Activated CD4-positive, alpha-beta memory T cell treated with anti-CD3 and anti-CD28 coated beads for 36 hours (primary cell): ENCODE measurements at places on chromosomes 7 and 10. TPM values are rescaled to one million over a fixed set of nuclear protein-coding genes. Genes with fewer than 3 reads are reported as not detected.

DNA sequence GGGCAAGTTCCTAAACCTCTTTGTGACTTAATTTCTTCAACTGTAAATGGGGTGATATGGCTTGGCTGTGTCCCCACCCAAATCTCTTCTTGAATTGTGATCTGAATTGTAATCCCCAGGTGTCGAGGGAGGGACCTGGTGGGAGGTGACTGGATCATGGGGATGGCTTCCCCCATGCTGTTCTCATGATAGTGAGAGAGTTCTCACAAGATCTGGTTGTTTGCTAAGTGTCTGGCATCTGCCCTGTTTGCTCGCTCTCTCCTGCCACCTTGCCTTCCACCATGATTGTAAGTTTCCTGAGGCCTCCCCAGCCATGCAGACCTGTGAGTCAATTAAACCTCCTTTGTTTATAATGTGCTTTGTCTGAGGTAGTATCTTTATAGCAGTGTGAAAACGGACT, 177.0 kb downstream of the MYOF start:
- DNase-seq = no peak
- H3K4me1 ChIP-seq = no peaks in the 10 kb centered on the region
- H3K27ac ChIP-seq = no peak overlapping the region
- H3K36me3 ChIP-seq = peaks cover 13% of the 10 kb centered on the region
- no peaks in the 10 kb centered on the region for H3K27me3 ChIP-seq
- no peak overlapping the region for H3K4me3 ChIP-seq

DNA sequence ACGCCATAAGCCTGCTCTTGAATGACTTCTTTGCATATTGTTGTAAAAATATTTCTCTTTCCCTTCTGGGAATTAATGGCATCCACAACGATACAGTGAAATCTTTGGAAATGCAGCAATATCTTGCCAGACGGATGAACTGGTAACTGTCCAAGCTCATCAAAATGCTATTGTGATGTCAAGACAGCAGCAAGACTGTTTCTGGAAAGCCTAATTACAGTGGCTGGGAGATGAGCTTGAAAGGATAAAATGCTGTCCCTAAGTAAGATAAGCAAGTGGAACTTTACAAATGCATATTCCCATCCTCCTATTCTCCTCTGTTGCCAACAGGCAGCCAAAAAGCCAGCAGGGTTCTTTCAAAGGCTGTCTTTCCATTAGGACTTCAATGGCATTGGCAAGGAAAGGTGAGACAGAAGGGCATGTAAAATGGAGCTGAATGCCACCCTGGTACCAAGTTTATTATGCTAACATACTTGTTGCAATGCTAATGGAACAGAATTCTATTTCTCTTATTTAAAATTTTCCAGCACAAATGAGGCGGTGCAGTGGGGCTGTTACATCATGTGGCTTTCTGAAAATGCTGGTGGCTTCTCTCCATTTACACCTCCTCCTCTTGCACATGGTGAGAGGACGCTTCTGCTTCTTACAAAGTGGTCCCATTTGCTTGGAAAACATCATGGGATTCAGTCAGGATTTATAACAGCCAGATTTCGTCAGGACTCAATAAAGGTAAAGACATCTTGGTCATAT, 178.3 kb upstream of the PTER start:
- H3K4me3 ChIP-seq = no peak overlapping the region
- H3K4me1 ChIP-seq = no peaks in the 10 kb centered on the region
- no peaks in the 10 kb centered on the region for H3K36me3 ChIP-seq
- no peaks in the 10 kb centered on the region for H3K27me3 ChIP-seq

AGBL3 gene
- 3.4 TPM for total RNA-seq

DNA sequence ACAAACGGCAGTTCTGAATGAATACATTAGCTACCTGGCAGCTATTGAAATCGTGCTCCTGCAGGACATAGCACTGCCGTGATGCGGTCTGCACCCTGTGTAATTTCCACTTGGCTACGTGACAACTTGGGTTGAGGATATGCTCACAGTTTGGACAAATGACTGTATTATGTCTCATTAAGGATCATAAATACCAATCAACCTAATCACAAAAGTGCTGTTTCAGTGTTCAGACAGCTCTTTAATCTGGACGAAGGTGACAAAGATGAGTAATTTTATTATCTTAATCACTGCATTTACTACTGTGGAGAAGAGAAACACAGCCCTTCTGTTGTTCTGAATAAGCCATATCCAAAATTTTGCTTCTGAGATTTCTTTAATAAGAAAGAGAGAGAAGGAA, 210.8 kb upstream of the PFKP start:
- H3K4me1 ChIP-seq = no peaks in the 10 kb centered on the region
- no peaks in the 10 kb centered on the region for H3K36me3 ChIP-seq
- no peak for DNase-seq
- no peak overlapping the region for H3K4me3 ChIP-seq
- peaks cover 14% of the 10 kb centered on the region for H3K27me3 ChIP-seq

DNA sequence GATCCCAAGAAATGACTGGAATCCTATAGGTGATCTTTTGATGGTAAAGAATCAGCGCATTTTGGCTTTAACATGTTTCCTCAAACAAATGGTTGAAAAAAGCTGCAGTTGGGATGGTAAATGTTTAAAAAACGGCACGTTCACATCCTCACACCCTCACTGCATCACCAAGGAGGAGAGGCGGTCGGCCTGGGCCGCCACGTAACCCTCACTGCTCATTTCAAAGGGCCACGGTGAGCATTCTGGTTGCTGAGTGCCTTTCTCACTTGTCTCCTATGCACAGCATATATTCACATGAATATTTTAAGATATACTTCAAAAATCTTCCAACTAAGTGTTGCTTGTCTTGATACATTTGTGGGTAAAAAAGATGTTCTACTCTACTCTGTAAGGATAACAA, 233.2 kb downstream of the DNAJB6 start:
- peak overlapping the region; percentile 8 for H3K27ac ChIP-seq
- H3K27me3 ChIP-seq = no peaks in the 10 kb centered on the region
- H3K4me1 ChIP-seq = peaks cover 42% of the 10 kb centered on the region

GRCh38 chr7:141648276-141649114, 53.5 kb downstream of the DENND11 start:
- H3K4me3 ChIP-seq = no peak overlapping the region
- no peaks in the 10 kb centered on the region for H3K4me1 ChIP-seq
- H3K36me3 ChIP-seq = no peaks in the 10 kb centered on the region

DNA sequence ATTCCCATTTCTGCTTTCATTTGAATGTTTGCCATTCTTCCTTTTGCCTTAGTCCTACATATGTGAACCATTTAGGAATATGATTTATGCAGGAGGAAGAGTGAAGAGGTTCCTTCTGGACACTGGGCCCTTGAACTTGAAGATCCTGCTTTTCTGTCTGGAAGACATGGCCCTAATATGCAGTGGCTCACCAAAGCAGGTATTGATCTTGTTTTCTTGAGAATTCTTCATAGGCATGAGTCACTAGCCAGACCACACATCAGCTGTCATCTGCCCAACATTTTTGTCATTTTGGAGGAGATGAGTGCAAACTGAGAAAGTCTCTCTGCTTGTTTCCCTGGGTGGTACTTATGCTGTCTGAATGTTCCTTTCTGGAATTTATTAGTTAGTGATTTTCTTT, 382.6 kb downstream of the LRMDA start:
- H3K36me3 ChIP-seq = no peaks in the 10 kb centered on the region
- no peak for DNase-seq
- H3K27me3 ChIP-seq = peaks cover 7% of the 10 kb centered on the region
- no peak overlapping the region for H3K27ac ChIP-seq

GRCh38 chr10:84542522-84543490, 214.4 kb downstream of the CCSER2 start:
- H3K27ac ChIP-seq = no peak overlapping the region
- DNase-seq = no peak
- H3K27me3 ChIP-seq = peaks cover 16% of the 10 kb centered on the region

- no peak overlapping the region for H3K27ac ChIP-seq
- DNase-seq = no peak
- no peak overlapping the region for H3K4me3 ChIP-seq
- no peaks in the 10 kb centered on the region for H3K36me3 ChIP-seq
- no peaks in the 10 kb centered on the region for H3K4me1 ChIP-seq
- H3K27me3 ChIP-seq = no peaks in the 10 kb centered on the region
Observed at GRCh38 chr7:79610313-79610712, 156.8 kb upstream of the MAGI2 start.

DNA sequence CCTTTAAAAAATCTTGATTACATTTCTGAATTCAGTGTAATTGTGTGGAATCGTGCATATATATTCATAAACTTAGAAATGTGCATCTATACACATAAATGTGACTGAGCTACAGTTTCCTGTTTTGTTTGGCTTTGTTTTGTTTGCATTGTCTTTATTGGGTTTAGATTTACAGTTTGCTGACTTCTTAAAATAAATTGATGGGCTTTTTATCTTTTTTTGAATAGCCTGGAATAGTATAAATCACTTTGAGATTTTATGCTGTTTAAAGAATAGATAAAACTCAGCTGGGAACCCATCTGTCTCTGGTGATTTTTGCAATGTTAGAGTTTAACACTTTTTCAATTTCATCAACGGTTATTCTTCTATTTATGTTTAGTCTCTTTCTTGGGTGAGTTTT, 21.2 kb upstream of the BRAF start:
- H3K27ac ChIP-seq = no peak overlapping the region
- DNase-seq = no peak
- no peaks in the 10 kb centered on the region for H3K36me3 ChIP-seq
- H3K4me1 ChIP-seq = no peaks in the 10 kb centered on the region

FAM171A1 gene
- total RNA-seq = 4.0 TPM

GRCh38 chr7:75054744-75055143, 18.9 kb downstream of the RCC1L start:
- no peak overlapping the region for H3K27ac ChIP-seq
- no peaks in the 10 kb centered on the region for H3K4me1 ChIP-seq
- H3K36me3 ChIP-seq = peaks cover 42% of the 10 kb centered on the region
- no peaks in the 10 kb centered on the region for H3K27me3 ChIP-seq
- H3K4me3 ChIP-seq = no peak overlapping the region

- H3K27me3 ChIP-seq = peaks cover 14% of the 10 kb centered on the region
- H3K4me1 ChIP-seq = no peaks in the 10 kb centered on the region
- no peak for DNase-seq
- H3K36me3 ChIP-seq = no peaks in the 10 kb centered on the region
Observed at GRCh38 chr7:128890306-128891109, 20.0 kb downstream of the KCP start.

DNA sequence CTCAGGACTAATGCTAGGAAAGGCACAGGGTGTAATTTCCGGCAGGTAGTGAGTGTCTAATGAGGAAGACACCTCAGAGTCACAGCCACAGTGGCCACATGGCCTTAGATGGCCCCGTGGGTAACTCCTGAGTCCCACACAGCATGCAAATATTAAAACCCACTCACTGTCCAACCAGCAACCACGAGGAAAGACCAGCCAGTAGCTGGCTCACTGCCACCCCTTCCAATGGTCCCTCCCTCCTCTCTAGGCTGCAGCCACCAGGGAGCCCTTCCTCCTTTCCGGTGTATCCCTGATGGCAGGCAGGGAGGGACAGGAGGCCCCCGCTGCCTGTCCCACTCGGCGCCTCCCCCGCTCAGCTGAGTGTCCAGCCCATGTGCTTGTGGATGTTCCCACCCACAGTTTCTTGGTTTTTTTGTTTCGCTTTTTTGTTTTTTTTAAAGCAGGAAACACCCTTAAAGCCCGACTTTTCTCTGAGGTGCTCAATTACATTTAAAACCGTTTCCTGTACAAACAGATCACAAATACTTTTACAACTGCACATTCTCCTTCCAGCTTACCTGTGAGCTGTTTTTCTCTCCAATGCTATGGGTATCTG, 9.2 kb downstream of the BNIP3 start:
- DNase-seq = peak; percentile 58
- peaks cover 34% of the 10 kb centered on the region for H3K36me3 ChIP-seq
- H3K4me3 ChIP-seq = peak overlapping the region; percentile 66
- no peaks in the 10 kb centered on the region for H3K27me3 ChIP-seq
- peaks cover 60% of the 10 kb centered on the region for H3K4me1 ChIP-seq

DNA sequence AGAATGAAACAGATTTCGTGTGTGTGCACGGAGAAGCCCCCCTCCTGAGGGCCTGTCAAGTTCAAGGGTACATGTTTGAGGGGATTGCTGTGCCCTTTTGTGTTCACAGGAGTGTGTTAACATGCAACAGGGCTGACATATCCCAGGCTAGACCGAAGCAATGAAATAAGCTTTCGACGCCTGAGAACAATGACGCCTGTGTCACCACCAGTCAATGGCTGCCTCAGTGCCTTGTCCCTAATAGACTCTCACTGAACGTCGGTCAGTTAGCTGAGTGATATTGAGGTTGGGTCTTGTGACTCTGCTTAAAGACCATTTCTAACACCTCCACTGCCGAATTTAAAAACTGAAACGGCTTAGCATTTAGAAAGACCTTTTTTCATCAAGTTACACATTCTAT, 175.2 kb upstream of the TCF7L2 start:
- no peaks in the 10 kb centered on the region for H3K4me1 ChIP-seq
- no peak for DNase-seq
- no peak overlapping the region for H3K4me3 ChIP-seq
- H3K27me3 ChIP-seq = no peaks in the 10 kb centered on the region
- H3K27ac ChIP-seq = no peak overlapping the region
- H3K36me3 ChIP-seq = no peaks in the 10 kb centered on the region

DNA sequence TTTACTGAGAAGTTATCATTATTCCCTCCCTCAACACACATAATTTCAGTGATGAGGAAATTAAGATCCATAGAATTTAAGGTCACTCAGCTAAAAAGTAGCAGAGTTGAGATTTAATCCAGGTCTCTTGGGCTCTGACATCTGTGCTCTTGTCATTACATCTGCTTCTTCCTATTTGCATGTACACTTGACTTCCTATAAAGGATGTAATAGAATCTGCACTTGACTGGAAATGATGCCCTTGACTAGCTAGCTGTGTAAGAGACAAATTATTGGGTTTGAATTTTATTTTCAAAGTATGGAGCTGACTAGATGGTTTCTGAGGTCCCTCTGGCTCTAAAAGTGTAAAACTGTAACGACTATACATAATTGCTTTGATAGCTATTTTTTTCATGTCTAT, 59.5 kb downstream of the AGK start:
- no peaks in the 10 kb centered on the region for H3K27me3 ChIP-seq
- peaks cover 43% of the 10 kb centered on the region for H3K36me3 ChIP-seq
- H3K4me3 ChIP-seq = no peak overlapping the region
- no peaks in the 10 kb centered on the region for H3K4me1 ChIP-seq
- DNase-seq = no peak

CPA2 gene
- total RNA-seq = 0.14 TPM
